Effector CD4-positive, alpha-beta T cell (primary cell): ENCODE measurements at places on chromosomes 3 and 15.

GRCh38 chr3:112379020-112379690 is 46.2 kb downstream of the CD200 start:
- no peak for DNase-seq

- DNase-seq = no peak
Measured at GRCh38 chr15:63043335-63044076, 959 bp downstream of the TPM1 start.

DNA sequence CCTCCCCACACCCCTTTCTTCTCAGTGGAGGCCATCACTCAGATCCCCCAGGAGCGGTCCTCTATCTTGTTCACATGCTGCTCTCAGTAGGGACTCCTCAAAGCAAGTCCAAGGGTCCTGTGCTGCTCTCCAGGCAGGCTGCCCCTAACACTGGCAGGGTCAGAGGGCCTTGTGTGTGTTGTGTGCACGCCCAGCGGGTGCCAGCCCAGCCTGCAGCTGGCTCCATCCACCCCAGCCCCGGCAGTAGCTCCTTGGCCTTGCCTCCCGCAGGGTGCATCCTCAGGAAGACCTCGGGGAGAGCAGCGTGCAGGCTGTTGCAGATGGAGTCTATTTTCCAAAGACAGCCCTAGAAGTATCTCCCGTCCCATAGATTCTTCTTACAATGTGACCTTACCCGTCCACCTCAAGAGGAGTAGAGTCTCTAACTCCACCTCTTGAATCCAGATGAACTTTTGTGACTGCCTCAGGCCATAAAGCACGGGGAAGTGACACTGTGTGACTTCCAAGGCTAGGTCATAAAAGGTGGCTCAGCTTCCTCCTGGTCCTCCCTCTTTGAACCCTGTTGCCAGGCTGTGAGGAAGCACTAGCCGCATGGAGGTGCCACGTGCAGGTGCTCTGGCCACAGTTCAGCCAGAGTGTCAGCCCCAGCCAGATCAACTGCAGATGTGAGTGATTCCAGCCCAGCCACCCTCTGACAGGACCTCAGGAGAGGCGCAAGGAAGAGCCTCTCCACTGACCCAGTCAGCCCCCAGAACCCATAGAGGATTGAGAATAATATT is 531.6 kb downstream of the SHQ1 start:
- no peak for DNase-seq

GRCh38 chr3:51944451-51945021 is 2.4 kb downstream of the PARP3 start:
- DNase-seq = no peak

DNA sequence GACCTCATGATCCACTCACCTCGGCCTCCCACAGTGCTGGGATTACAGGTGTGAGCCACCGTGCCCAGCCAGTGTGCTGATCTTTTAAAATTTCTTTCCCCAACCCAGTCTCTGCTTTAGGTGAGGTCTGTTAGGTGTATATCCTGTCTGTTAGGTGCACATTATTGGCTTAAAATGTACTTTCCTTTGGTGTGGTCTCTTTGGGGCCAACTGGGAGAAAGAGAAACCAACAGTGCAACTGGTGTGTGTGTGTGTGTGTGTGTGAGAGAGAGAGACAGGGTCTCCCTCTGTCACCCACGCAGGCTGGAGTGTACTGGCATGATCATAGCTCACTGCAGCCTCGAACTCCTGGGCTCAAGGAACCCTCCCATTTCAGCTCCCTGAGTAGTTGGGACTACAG is 50.3 kb upstream of the GNB5 start:
- DNase-seq = no peak

DNA sequence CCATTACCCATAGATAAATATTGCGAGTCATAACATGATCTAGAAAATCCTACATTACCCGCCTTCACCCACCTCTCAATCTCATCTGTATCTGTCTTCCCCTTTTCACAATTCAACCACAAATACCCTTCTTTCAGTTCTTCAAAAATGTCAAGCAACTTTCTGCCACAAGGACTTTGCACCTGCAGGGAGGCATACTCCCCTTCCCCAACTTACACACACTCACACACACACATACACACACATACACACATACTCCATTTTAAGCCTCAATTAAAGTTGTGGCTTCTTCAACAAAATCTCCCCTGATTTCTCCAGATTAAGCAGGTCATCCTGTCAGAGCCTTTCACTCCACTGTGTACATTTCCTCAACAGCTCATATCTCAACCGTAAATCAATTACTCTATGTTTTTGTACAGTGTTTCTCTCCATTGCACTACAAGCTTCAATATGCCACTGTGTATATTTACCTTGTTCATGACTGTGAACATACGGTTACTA is 33.1 kb upstream of the CCDC50 start:
- DNase-seq = no peak

DNA sequence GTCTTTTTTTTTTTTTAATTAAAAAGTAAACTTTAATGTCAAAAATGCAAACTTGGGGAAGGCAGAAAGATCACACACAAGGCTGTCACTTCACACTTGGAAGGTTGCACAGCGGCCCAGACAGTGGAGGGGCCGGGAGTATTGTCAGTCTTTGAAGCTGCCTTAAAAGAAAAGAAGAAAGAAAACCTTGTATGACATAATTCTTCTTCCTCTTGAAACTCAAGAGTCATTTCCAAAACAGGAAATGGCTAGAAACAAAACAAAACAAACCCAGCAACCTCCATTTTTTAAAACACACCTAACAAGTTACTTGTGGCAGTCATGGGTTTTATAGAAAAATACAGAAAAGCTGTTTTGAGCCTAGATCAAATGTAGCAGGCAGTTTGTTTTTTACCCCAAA is 68.1 kb upstream of the MAGI1 start:
- DNase-seq = no peak

DNA sequence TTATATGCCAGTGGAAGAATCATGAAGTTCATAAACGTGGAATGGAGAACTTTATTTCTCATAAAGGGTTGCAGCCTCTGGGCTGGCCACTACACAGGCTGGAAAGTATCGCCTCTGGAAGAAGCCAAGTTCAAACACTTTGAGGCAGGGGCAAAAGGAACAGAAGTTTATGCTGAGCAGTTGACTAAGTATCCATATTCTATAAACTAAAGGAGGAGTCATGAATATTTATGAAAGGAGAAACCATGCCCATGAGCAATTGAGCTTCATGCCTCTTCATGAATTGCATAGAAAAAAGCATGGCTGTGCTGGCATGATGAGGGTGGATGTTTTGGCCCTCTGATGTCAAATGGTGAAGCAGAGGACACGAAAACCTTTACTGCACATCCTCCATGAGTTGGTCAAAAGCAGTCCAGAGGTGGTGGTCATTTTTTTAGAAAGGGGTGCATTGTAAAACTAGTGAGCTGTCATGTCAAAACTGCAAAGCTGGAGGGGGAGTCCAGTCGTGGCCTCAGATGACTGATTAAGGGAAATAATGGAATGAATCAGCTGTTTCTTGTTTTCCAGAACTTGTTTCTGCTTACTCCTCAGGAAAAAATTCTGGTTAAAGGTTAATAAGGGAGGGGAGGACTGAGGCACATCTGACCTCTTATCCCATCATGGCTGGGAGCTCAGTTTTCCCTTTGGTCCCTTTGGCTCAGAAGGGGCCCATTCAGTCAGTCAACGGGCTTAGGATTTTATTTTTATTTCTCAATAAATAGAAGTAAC is 276.7 kb downstream of the CHL1 start:
- no peak for DNase-seq

- DNase-seq = no peak
Measured at GRCh38 chr3:55873523-55874254, 386.6 kb upstream of the WNT5A start.

GRCh38 chr15:92845126-92845508 is 55.0 kb upstream of the CHD2 start:
- DNase-seq = no peak

DNA sequence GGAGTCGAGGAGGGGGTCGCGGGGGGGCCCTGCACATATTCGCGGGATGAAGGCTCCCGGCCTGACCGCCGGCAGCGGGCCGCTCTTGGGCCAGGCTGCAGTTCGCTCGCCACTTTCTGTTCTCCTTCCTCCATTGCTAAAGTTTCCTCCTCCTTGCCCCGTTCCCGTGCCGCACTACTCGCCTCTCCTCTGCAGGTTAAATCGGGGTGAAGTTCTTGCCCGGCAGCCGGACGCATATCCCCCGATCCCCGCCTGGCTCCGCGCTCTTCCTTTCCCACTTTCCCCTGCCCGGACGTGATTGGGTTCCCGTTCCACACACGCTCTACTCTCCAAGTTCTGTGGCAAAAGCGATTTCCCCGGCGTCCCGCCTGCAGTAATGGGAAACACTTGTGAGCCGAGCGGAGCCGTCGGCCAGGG is 556 bp downstream of the CRYBG3 start:
- DNase-seq = peak; percentile 8

DNA sequence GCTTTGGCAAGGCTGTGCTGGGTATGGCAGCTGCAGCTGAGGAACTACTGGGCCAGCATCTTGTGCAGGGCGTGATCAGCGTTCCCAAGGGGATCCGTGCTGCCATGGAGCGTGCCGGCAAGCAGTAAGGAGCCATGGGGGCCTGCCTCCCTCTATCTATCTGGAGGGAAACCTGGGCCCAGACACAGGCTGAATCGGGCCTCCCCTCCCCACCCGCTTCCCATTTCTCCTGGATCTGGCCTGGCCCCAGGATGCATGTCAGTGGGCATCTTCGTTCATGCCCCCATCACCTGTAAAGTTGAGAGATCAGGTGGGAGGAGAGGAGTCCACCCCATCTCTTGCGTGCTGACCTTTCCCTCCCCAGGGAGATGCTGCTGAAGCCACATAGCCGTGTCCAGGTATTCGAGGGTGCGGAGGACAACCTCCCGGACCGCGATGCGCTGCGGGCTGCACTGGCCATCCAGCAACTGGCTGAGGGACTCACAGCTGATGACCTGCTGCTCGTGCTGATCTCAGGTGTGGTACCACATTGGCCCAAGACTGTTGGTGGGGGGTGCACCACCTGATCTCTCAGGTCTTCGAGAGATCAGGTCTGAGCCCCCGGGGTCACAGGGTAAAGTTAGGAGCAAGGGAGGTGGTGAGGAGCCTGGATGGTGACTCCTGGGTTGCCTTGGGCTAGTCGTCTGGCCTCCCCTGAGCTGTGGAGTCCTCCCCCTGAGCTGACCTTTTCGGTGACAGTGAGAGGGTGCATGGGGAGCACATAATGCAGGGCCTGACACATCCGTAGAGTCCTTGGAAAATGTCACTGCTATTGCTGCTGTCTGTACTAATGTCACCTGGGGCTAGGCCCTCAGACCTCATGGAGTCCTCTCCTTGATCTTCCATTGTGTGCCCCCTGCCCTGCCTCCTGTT is 3.2 kb downstream of the GLYCTK start:
- no peak for DNase-seq

- no peak for DNase-seq
Measured at GRCh38 chr3:107589454-107589853, 66.7 kb downstream of the BBX start.

DNA sequence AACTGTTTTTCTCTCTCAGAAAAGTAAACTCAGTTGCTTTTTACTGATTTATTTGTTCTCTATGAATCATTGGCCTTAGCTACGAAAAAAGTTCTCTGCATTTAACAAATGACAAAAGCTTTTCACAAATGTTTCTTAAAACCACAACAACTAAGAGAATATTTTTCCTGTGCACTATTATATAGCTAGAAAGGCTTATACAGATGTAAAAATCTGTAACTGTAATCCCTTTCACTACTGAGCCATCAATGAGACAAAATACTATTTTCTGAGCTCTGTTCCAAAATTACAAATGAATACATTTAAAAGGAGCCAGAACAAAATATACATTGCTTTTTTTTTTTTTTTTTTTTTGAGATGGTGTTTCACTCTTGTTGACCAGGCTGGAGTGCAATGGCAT is 45.6 kb upstream of the PYGO1 start:
- DNase-seq = no peak

GRCh38 chr3:72632129-72632528 is 216.1 kb downstream of the SHQ1 start:
- no peak for DNase-seq

DNA sequence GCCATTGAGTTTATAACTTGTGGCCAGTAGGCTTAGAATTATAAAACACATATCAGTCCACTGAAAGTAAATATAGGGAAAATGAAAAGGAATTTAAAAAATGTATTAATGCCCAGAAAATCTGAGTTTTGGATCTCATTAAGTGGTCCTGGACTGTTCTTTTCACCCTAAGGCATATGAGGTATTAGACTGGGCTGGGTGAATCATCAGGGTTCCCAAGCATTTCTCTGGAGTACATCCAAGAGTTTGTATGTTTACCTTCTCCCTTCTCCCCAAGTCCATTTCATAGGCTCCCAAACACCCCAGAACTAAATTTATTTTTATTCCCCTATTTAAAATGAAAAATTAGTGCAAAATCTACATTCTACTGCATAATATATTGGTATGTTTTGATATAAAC is 31.9 kb upstream of the SPTSSB start:
- DNase-seq = no peak

- DNase-seq = no peak
Measured at GRCh38 chr15:56929933-56930332, 11.5 kb downstream of the TCF12 start.

DNA sequence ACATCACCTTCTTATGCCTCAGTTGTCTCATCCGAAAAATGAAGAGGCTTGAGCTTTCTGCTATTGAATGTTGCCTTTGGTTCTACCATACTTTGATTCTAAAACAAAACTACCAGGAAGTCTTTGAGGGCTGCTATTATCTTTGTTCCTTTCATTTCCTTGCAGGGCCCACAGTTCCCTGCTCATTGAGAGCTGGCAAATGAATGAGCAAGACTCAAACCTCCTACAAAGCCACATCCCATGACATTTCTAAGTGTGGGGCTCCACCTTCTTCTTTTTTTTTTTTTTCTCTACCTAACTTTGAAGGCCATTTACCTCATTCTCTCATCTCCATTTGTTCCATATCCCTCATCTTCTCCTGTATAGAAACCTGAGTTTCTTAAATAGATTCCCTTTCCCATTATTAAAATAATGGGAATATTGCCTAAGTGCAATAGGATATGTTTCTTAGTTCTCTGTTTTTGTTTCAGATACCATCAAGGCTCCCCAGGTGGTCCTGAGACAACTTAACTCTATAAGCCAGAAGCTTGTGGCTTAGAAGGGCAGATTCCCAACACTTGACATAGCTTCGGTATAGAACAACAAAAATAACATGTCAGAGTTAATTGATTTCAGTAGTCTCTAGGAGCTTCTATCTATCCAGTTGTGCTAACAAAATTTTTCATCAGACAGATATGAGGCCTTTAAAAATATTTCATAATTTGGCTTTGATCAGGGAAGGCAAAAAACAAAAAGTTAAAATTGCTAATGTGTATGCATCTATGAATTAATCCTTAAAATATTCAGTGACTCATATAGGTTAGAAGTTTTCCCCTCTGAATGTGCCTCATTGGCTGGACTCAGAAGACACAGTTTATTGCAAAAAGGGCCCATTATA is 951.6 kb downstream of the TUSC7 start:
- no peak for DNase-seq
